ENCODE measurements at places on chromosomes 5 and 9.

- no peak for DNase-seq
Observed at GRCh38 chr5:132500244-132500930, 9.8 kb upstream of the IRF1 start.

DNA sequence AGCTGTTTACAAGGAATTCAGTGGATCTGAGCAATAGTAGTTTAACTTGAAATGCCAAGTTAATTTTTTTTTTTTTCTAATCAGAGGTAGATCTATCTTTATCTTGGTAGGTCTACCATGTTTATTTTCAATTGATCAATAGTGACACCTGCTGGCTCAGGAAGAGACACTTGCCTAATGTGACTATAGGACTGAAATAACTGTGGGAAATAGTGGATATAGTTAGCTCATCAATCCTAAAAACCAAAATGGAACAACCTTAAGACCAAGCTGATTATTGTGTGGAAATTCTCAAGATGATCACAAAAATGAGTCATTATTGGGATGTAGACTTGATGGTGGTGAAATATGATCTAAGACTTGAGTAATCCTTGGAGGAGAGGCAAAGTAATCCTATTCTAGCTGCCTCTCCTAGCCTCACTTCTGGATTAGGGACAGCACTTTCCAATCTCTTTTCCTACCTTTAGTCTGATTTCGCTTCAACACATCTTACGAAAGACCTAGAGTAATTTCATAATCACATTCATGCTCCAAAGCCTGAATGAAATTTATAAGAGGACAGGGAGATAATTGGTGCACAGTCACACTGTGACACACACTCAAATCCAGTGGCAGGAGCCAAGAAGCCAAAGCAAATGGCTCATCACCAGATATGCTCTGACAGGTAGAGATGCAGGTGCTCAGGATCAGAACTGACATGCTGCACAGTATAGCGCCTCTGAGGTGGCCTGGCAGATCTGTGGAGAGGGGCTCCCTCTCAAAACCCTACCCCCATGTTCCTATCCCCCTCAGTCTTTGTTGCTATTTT is 156.3 kb downstream of the HMHB1 start:
- DNase-seq = no peak

DNA sequence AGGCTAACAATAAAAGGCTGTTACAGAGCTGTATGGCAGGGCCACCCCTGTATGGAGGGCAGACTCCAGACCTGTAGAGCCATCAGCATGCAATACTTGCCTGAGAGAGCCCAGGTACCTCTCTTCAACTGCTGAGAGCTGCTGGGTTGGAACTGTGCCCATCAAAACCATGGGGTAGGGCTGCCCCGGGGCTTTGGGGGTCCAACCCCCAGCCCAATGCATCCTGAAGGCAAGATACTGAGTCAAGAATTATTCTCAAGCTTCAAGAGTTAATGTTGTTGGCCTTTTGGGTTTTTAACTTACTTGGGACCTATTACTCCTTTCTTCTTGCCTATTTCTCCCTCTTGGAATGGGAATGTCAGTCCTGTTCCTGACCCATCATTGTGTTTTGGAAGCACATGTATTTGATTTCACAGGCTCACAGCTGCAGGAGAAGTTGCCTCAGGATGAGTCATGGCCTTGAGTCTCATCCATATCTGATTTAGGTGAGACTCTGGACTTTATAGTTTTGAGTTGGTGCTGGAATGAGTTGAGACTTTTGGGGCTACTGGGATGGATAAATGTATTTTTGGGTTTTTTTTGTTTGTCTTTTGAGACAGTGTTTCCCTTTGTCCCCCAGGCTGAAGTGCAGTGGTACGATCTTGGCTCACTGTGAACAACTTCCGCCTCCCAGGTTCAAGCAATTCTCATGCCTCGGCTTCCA is 21.0 kb upstream of the CDK7 start:
- DNase-seq = no peak

DNA sequence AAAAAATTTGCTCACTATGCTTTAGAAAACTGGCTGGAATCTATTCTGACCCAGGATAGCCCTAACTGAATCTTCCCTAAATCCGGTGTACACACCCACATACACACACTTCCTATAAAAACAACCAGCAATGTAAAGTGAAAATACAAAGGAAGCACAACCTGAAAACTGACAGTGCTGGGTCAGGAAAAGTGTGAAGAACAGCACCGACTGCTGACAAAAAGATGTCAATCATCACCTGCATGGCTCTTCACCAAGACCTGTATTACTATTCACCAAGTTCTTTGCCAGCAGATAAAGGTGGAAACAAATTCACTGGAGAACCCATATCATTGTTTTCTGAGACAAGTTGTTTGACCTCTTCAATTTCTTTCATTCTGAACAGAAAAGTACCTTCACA is 293.8 kb upstream of the GRAMD2B start:
- no peak for DNase-seq

GRCh38 chr5:74765201-74765600 is 1.7 kb downstream of the GFM2 start:
- DNase-seq = no peak

- no peak for DNase-seq
Observed at GRCh38 chr5:14479143-14479696, 102.4 kb upstream of the OTULINL start.

DNA sequence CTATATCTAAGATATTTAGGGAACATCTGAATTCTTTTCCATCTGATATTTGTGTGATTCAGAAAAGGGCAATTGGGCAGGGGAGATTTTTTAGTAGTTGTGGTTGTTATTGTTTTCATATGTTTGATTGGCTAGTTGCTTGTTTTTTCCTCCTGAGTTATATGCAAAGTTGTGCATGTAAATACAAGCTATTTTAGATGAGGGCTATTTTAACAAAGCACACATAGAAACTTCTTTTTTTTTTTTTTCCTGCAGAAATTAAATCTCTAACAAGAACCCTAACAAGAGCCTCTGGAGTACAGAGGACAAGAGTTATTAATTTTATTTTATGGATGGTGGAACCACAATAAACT is 559.1 kb downstream of the CETN3 start:
- no peak for DNase-seq

- DNase-seq = no peak
Observed at GRCh38 chr9:135108831-135109510, 21.5 kb downstream of the OLFM1 start.

GRCh38 chr9:34262971-34263370 is 66.1 kb downstream of the KIF24 start:
- DNase-seq = no peak

DNA sequence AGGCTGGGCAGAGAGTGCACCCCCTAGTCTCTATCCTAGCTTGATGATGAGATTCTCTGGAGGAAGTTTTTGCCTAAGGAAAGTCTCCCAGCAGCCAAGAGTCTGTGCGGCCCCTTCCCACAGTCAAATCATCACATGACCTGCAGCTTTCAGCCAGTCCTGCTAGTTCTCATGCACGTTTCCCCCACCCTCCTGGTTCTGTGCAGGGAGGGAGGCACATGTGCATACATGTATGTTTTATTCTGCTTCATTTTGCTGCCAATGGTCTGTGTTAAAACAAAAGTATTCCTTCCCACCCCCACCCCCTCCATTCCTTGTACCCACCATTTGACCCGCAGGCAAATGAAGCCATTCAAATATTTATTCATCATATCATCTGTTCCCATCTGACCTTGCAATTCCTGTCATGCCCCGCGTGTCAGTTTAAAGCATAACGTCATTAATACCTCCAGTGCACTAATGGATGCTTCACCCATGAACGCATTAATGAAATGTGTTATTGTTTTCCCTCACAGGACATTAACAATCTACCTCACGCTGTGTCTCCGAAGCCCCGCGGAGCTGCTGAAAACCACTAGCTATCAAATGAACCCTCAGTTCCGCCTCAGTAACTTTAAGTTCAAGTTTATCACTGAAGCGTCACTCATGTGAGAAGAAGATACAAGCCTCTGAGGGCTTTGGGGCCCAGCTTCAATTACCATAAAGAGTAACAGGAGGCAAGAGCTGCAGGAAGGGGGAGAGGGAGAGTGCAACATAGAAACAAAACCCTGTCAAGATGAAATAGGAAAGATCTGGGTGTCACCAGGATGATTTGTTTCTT is 139.6 kb downstream of the RASEF start:
- DNase-seq = no peak

- DNase-seq = no peak
Observed at GRCh38 chr9:95148208-95148520, 169.3 kb downstream of the FANCC start.

GRCh38 chr5:85030316-85031084 is 645.8 kb upstream of the EDIL3 start:
- DNase-seq = no peak

- no peak for DNase-seq
Observed at GRCh38 chr5:131854134-131854533, 57.3 kb upstream of the FNIP1 start.

DNA sequence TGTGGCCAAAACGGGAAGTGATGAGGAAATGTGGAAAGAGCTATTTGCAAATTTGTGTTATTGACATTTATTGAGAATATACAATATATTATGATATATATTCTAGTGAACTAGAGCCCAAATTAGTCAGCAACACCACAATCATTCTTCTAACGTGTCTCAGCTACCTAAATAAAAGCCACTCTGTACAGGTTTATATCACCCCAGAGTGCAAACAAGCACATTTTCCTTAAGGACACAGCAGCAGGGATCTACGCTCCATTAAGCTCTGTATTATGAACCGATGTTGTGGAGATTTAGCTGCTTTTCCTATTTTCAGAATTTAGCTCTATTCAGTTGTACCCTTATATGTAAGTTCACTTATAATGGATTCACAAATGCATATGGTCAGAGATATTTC is 77.9 kb downstream of the CDH18 start:
- DNase-seq = no peak

DNA sequence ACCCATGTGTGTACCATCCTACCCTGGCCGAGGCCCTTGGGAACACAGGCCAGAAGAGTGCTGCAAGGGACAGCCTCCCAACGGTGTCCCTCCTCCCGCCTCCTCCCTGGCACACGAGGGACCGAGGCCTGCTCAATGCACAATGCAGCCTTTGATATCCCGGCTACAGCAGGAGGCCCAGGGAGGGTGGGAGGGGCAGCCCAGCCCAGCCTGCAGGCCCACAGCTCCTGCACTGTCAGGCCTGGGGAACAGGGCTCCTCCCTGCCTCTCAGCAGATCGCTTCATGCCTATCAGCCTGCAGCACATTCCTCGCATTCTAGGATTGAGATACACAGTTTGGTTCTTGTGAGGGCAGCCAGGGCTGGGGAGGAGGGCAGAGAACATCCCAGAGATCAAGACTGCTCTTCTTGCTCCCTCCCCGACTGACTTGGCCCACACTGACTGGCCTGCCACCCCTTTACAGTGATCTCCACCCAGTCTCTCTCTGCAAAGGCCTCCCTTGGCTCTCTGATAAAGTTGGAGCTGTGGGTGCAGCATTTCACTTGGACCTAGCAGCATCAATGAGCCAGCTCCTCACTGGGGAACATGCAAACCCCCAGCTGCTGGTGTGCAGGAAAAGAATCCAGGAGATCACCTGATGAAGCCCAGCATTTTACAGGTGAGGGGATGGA is at the start of gene SH3TC2:
SH3TC2 (minus strand) TSS at position 46 of the 671 bp plus-strand sequence; CDS start at position 6, 40 bp downstream.
- DNase-seq = no peak

DNA sequence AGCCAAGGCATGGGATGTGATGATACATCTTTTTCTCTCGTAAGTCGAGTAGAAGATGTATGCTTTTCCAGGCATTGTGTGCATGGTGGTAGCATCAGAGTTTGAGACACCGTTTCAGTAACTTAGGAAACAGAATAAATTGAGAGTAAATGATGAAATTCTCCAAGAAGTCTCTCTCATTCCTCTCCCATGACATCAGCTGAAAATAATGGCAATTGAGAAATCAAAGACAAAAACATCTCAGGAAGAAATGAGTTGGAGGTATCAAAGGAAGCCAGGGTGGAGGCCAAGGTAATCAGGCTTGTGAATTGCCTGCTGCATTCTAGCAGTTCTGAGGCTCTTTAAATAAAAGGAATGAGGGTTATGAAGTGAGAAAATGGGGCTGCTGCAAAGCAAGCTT is 53.9 kb downstream of the SGCD start:
- DNase-seq = no peak

GRCh38 chr5:81249240-81249639 is 16.1 kb downstream of the CKMT2 start:
- no peak for DNase-seq

DNA sequence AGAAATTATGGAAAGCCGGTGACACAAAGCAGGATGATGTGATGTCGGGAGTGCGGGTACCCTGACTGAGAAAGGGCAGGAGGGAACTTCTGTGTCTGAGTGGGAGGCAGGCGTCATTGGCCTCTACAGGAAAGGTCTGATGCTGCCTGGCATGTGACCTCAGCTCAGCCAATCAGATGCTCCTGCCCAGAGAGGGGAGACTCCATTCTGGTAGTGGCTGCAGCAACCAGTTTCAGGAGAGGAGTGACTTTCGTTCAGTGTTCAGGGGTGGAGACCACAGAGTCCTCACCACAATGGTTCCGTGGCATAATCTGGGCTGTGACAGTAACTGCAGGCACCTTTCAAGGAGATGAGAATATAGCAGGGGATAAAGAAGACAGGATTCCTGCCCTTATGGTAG is 6.7 kb upstream of the SFXN1 start:
- DNase-seq = no peak

DNA sequence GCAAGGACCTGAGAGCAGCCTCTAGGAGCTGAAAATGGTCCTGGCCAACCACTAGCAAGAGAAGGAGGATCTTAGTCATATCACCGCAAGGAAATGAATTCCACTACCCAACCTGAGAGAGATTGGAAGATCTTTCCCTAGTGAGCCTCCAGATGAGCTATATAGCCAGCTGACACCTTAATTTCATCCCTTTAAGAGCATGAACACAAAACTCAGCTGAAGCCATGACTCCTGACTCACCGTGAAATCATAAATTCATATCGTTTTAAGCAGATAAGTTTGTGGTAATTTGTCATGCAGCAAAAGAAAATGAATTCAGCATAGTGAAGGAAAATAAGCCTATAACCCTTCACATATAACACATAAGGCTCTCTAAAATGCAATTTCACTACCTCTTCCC is 23.5 kb downstream of the MAPKAP1 start:
- no peak for DNase-seq

DNA sequence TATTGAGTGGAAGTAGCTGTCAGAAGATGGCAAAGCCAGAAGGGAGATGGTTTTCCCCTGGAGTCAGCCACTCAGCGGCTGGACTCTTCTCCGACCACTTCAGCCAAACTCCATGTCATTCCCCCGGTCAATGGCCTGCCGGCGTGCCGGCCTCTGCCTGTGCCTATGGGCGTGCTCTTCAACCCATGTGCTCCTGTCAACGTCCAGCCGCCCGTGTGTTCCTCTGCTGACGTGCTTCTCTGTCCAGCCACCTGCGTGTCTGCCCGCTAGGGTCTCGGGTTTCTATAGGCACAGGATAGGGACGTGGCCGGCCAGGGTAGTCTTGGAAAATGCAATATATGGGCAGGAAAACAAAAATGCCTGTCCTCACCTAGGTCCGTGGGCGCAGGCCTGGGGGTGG is 77.7 kb upstream of the RUFY1 start:
- no peak for DNase-seq

GRCh38 chr9:110152704-110153374 is 55.1 kb downstream of the C9orf152 start:
- DNase-seq = no peak
